Left lung (tissue), 14 donors: ENCODE measurements at places on chromosomes 2 and 18. TPM values are rescaled to one million over a fixed set of nuclear protein-coding genes. Genes with fewer than 3 reads are reported as not detected.

- DNase-seq, result peak; percentile 88
Observed at GRCh38 chr2:224982910-224983711, 59.2 kb downstream of the DOCK10 start.

Gene SLC9A4
- 0.06 TPM for polyA plus RNA-seq

DNA sequence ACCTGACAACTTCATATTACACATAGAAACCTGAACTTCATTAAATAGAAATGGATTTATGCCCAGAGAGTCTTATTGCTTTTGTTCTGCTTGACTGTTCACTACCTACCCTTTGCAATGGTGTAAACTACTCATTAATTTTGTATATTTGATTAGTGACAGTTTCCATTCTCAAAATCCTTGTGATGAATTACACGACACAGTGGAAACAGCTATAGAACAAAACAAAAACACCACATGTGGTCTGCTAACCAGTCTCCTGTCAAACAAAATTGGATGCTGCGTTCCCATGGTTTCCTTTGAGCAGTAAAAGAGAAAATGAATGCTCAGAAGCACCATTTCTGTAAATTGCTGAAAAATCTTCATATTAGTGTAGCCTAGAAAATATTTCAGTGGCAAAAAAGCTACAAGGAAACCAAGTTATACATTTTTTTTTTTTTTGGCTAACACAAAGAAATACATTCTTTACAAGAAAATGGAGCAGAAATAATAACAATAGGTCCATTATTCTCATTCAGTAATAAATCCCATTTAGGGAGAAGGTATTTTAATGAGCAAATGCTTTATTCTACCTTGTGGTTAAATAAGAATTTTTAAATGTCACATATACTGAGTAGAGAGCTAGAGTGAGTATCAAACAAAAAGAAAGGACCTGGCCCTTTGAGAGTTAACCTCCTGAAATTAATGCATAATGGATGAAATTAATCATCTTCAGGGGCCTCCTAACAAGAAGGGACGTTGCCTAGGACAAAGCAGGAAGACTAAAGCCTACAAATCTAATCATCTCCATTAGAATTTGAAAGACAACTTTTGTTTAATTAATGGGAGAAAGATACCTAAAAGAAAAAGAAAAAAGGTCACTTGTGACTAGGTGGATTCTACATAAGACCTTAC is 355.1 kb upstream of the ZC3H15 start:
- DNase-seq, result no peak

DNA sequence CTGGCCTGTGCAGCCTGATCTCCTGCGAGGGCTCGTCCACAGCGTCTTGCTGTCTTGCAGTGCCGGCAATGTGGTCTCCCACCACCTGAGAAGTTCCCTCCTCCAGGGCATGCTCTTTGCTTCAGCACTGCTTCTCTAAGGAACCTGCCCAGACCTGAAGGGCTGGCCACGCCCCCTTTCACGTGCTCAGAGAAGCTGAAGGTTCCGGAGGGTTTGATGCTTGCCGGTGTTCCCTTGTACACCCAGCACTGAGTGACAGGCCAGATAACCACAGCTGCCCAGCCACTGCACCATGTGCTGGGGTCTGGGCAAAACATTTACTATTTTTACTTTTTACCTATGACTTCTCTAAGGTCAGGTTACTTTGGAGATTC is 1.7 kb upstream of the POLR2D start:
- DNase-seq, result peak; percentile 78

GRCh38 chr2:183898641-183899040 is 699.7 kb upstream of the ZNF804A start:
- no peak for DNase-seq

- no peak for DNase-seq
Observed at GRCh38 chr2:126797622-126798275, 100.9 kb upstream of the TEX51 start.

- DNase-seq, result no peak
Observed at GRCh38 chr18:74715865-74716712, 118.4 kb downstream of the ZNF407 start.

Gene STPG4
- polyA plus RNA-seq, result 0.39 TPM

- no peak for DNase-seq
Observed at GRCh38 chr18:55996717-55997116, 408.7 kb upstream of the TCF4 start.

- DNase-seq, result no peak
Observed at GRCh38 chr18:47817017-47817794, 113.3 kb downstream of the SMAD2 start.

GRCh38 chr2:81767187-81767912 is 1462.8 kb upstream of the LRRTM1 start:
- no peak for DNase-seq

GRCh38 chr2:151357359-151357758 is at the start of gene TNFAIP6:
Gene TNFAIP6, plus strand, starts transcription at chr2:151357592. Its CDS starts 75 bp downstream, at chr2:151357667.
- DNase-seq, result peak; percentile 73

Gene VWC2L
- polyA plus RNA-seq, result not detected

DNA sequence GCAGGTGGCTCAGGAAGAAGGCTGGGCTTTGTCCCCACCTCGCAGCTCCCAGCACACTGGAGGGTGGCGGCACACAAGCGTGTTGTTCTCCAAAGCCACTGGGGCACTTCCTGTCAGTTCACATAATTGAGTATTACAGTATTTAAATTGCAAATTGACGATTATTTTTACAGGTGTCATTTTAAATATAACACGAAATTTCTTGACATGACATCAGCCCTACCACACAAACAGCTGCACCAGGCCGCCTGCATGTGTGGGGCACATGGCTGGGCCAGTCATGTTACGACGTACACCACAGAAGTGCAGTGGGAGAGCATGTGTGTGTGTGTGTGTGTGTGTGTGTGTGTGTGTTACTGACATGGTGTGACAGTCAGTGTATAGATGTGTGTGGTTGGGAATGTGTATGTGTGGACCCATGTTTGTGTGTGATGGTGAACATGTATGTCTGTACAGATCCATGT is 155.6 kb downstream of the TTC32 start:
- DNase-seq, result no peak

- no peak for DNase-seq
Observed at GRCh38 chr2:39623917-39624316, 41.8 kb upstream of the TMEM178A start.

Gene MIB1
- polyA plus RNA-seq, result 59.5 TPM

Gene EML6
- 1.5 TPM for polyA plus RNA-seq

Gene TLX2
- not detected for polyA plus RNA-seq

- no peak for DNase-seq
Observed at GRCh38 chr2:11032396-11032795, 120.7 kb downstream of the KCNF1 start.

DNA sequence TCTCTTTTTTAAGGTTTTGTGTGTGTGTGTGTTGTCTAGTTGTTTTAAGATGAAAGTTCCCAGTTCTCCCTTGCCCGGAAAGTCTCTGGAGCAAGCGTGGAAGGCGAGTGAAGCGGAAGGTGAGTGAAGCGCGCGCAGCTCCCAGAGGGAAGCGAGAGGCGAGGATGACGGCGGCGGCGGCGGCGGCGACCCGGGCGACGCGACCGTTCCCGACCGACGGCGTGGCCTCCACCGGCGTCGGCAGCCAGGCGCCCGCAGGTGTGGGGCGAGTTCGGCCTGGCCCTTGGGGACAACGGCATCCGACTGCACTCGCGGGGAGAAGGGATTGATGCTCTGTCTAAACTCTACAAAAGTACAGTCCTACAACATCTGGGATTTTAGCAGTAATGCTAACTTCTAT is 321.9 kb downstream of the CELF4 start:
- no peak for DNase-seq

GRCh38 chr2:172877826-172878225 is 142.2 kb downstream of the RAPGEF4 start:
- DNase-seq, result no peak

DNA sequence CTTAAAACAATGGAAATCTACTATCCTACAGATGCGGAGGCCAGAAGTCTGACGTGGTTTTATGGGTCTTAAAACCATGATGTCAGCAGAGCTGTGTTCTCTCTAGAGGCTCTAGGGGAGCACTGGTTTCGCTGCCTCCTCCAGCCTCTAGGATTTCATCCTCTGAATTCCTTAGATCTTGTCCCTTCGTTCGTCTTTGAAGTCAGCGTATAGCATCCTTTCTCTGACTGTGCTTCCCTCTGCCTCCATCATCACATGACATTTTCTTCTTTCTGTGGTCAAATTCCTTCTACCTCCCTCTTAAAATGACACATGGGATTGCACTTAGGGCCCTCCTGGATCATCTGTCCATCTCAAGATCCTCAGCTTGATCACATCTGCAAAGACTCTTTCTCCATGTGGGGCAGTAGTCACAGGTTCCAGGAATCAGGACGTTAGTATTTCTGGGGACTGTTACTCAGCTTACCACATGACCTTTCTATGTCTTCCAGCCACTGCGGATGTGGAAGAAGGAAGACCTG is 22.7 kb upstream of the NCK2 start:
- DNase-seq, result no peak

Gene ITGA6
- 72.0 TPM for polyA plus RNA-seq

DNA sequence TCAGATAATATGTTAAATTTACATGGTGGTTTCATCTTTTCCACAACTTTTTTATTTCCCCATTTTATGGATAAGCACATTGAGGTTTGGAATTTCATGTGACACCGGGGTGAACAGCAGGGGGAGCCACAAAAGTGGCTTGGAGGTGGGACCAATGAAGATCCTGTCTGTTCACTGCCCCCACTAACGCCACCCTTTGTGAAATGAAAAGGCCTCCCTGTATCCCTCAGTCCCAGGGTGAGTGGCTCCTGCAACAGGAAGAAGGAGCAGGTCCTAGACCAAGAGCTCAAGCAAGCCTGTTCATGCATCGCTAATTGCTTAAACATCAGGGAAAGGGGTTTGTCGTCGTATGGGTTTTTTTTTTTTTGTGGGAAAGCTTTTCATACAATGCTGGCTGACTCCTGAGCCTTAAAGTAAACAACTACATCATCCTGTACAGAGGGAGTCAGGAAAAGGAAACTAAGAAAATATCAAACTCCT is 267.8 kb upstream of the EPAS1 start:
- DNase-seq, result no peak

GRCh38 chr18:9890196-9890595 is 4.4 kb downstream of the TXNDC2 start:
- DNase-seq, result no peak

- DNase-seq, result no peak
Observed at GRCh38 chr2:145023334-145023934, 503.5 kb upstream of the ZEB2 start.

DNA sequence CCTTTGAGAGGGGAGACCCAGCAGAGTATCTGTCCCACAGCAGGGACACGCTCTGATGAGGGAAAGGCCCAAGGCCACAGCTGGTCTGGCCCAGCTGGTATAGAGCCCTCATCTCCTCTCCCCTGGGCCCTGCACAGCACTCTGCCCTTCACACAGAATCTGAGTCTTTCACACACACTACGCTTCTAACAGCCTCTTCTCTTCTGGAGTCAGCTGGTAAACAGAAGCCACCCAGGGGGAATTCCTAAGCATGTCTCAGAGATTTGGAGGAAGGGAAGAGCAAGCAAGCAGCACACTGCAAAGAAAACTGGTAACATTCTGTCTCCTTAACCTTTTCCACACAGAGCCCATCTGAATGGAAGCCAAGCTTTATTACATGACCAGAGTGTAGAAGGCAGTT is 121.1 kb upstream of the ACAA2 start:
- no peak for DNase-seq

DNA sequence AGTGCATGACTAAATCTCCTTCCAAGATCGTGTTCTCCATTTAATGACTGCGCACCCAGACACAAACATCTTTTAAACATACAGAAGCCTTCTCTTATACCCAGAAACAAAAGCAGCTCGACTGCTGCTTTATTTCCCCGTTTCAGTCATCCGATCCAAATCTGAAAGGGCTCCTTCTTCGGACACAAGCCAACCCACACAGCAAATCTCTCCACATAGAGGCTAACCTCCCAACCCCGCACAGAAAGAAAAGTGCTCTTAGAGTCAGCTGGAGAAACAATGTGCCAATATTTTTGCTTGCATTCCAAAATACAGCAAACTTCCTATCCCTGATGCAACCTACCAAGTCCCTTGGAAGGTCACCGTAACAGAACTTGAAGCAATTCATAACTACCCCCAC is 29.1 kb downstream of the GAREM1 start:
- DNase-seq, result no peak

GRCh38 chr18:3689986-3690763 is 240.2 kb downstream of the TGIF1 start:
- DNase-seq, result no peak

Gene SP110
- 37.8 TPM for polyA plus RNA-seq

DNA sequence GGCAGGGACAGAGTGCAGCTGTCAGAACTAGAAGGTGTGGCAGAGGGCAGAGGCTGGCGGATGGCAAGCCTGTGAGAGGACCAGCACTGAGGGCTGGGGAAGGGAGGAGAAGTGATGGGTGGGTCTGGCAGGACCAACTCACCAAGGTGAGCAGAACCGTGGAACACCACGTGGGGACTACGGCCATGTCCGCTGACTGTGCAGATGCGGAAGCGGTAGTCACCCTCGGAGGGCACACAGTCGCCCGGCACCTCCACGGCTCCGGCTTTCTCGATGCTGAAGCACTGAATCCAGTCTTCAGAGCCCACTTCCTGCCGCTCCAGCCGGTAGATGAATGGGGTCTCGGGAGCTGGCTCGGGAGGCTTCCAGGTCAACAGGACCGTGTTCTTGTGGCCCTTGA is 4.2 kb downstream of the OBSL1 start:
- no peak for DNase-seq

Gene PRSS56
- polyA plus RNA-seq, result not detected

DNA sequence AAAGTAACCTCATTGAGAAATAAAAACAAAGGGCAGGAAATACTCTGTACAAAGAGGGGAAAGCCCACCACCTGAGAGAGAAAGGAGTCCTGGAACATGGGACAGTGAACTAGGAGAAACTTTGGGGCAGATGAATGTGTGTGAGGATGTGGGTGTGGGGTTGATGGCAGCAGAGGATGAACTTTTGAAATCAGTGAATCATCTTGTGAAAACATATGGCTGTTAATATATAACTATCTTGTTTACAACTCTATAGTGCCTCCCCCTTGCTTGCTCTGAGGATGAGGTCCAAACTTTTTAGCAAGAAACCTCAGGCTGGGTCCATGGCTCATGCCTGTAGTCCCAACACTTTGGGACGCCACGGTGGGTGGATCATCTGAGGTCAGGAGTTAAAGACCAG is 171.8 kb upstream of the LHCGR start:
- no peak for DNase-seq

Gene NDUFV2
- polyA plus RNA-seq, result 90.1 TPM

Gene CIDEA
- polyA plus RNA-seq, result 0.77 TPM

DNA sequence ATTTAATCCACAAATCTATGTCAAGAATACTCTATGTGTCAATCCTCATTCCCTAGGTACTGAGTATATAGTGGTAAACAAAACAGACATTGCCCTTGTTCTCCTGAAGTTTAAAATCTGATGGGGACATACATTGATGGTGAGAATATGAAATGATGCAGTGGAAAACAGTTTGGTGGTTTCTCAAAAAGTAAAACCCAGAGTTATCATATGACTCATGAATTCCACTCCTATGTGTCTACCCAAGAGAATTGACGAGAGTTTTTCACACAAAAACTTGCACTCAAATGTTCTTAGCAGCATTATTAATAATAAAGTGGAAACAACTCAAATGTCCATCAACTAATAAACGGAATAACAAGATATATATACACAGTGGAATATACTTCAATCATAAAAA is 586.7 kb downstream of the CCDC85A start:
- no peak for DNase-seq
